Retinal pigment epithelial cell (primary cell): ENCODE measurements at places on chromosomes 4 and X.
A peak's percentile ranks its signal among the peaks of the same experiment; 100 is the strongest.

GRCh38 chr4:82755650-82756049 is 42.9 kb downstream of the SCD5 start:
- DNase-seq: no peak

- DNase-seq: no peak
These were observed 267.4 kb downstream of the ANK2 start for GRCh38 chr4:113316879-113317278.

- DNase-seq: no peak
These were observed 49.6 kb downstream of the LAMP2 start for GRCh38 chrX:120419463-120419862.

DNA sequence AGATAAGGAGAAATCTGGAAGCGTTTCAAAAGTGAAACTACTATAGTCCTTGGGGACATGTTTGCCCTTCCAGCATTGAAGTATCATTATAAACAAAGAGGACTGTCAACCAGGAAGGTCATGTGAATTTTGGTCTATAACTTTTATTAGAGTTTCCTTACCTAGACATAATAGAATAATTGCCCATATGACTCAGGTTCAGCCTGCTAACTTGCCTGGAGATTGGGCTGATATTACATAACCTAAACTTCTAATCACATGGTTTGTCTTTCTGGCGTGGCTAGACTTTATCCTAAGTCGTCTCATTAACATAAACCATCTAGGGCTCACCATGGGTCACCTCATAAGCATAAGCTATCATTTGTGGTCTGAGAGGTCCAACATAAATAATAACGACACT is 775.9 kb downstream of the CENPC start:
- peak; percentile 19 for DNase-seq

- DNase-seq: no peak
These were observed 792 bp downstream of the CLIC2 start for GRCh38 chrX:155333544-155334100.

- DNase-seq: no peak
These were observed 7.3 kb downstream of the GPRASP1 start for GRCh38 chrX:102658556-102658955.

DNA sequence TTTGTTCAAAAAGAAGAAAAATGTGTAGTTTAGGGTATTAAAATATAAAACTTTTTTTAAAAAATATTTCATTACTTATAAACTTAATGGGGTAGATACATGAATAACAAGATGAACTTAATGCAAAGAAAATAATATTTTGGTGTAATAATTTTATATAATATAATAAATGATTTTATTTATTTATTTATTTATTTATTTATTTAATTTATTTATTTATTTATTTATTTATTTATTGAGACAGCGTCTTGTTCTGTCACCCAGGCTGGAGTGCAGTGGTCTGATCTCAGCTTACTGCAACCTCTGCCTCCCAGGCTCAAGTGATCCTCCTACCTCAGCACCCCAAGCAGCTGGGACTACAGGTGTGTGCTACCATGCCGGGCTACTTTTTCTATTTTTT is 20.8 kb upstream of the TEX13C start:
- no peak for DNase-seq

DNA sequence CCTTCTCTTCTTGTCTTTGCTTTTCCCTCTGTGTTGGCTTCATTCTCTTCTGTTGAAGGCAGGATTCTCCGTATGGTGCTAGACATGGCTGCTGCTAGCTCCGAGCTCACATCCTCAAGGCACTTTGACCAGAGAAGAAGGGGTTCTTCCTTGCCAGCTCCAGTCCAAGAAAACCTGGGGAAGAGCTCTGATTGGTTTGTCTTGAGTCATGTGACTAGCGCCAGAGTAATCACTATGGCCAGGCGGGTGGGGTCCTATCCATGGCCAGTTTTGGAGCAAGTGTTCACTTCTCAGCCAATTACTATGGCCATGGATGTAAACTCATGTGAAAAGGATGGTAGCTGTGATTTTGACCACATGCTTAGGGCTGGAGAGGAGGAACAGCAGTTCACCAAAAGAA is 74.2 kb downstream of the CT47B1 start:
- DNase-seq: no peak

GRCh38 chr4:83753260-83753659 is 217.4 kb downstream of the GPAT3 start:
- DNase-seq: no peak

DNA sequence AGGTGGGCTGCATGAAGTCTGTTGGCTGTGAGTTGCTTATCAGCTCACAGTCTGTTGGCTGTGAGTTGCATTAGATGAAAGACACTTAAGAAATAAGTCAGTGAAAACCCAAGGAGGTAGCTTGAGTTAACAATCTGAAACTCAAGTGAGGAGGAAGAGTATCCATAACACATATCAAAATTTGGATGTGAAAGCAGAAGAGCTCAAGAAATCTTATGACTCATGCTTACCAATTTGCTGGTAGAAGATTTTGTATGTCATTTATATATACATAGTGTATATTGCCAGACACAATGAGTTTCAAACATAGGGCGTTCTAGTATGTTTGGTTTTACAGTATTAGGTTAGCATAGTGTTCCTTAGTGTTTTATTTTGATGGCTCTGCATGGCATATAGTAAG is 107.4 kb downstream of the DDIT4L start:
- no peak for DNase-seq

GRCh38 chrX:107562482-107562881 is 65.8 kb upstream of the PRPS1 start:
- peak; percentile 78 for DNase-seq

DNA sequence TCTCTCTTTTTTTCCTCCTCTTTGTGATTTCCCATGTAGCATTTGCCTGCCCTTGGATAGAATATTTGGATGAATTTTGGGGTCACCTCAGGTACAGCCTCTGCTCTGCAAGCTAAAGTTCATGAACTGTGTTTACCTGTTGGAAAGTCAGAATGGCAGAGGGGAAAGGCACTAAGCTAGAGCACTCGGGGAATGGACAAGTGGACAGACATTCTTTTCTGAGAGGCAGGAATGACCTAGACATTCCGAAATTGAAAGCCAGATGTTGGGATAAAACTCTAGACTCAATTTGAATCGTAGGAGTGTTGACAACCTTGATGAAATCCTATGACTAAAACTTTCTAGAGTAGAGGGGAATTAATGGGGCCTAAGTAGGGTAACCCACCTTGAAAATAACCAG is 56.1 kb downstream of the LUZP4 start:
- no peak for DNase-seq

- no peak for DNase-seq
These were observed 90.0 kb upstream of the GRPR start for GRCh38 chrX:16033331-16033730.

- no peak for DNase-seq
These were observed 63.2 kb upstream of the TNIP3 start for GRCh38 chr4:121227341-121227792.

DNA sequence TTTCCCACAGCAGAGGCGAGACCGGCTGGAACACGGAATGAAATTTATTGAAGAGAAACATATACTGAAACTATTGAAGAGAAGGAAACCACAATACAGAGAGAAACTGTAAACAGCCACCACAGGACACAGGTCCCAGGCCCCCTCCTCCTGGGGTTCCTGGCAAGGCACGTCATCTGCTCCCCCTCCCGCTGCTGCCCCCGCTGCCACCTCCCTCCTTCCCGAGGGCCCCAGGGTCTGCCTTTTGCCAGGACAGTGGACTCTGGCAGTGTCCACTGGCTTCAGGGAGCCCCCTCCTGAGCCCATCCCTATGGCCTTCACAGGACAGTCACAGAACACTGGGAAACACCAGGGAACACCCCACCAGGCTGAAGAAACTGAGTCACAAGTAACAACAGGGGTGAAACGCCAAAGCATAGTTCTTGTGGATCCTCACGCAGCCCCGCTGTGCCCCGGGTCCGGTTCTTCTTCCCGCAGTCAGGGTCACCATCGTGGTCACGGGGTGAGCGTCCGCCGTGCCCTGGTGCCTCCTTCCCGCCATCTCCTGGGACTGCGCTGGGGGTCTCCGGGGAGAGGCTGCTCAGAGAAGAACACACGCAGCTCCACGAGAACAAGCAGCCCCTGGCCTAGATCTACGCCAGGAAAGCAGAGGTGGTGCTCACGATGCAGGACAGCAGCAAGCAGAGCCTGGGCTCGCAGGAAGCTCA is 5.4 kb downstream of the PNMA6E start:
- DNase-seq: no peak

- no peak for DNase-seq
These were observed 110.0 kb upstream of the EDNRA start for GRCh38 chr4:147370881-147371280.

DNA sequence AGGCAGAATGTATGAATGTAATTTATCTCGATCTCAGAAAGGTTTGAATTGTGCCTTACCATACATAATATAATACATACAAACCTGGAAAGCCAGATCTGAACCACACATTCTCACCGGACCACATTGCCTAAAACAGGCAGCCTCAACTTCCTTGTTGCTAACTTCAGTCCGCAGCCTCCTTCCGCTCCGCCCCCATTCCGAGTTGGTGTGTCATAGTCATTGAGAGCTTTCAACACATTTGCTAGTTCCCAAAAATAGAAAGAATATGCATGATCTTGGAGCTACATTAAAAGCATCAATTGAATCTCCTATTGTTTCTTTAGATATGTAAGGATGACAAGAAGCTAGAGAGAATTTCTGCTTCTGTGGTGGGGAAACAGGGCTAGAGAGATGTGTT is 127.2 kb downstream of the ARHGEF9 start:
- DNase-seq: peak; percentile 7

GRCh38 chr4:76430519-76431388 is 4.3 kb upstream of the SHROOM3 start:
- DNase-seq: no peak

GRCh38 chr4:55348466-55348865 is 2.4 kb downstream of the SRD5A3 start:
- DNase-seq: no peak

GRCh38 chr4:163568843-163569242 is 74.4 kb downstream of the TMA16 start:
- no peak for DNase-seq

DNA sequence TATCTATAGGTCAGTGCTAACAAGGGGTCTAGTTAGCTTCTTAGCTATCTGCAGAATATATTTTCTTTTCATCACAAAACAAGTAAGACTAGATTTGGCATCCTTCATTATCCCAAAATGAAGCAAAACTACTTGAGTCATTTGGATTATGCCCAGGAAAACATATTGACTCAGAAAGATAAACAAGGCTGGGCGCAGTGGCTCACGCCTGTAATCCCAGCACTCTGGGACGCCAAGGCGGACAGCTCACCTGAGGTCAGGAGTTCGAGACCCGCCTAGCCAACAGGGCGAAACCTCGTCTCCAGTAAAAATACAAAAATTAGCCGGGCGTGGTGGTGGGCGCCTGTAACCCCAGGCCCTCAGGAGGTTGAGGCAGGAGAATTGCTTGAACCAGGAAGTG is 18.0 kb upstream of the MND1 start:
- no peak for DNase-seq

- DNase-seq: no peak
These were observed 972.5 kb downstream of the CCSER1 start for GRCh38 chr4:91099666-91100065.

DNA sequence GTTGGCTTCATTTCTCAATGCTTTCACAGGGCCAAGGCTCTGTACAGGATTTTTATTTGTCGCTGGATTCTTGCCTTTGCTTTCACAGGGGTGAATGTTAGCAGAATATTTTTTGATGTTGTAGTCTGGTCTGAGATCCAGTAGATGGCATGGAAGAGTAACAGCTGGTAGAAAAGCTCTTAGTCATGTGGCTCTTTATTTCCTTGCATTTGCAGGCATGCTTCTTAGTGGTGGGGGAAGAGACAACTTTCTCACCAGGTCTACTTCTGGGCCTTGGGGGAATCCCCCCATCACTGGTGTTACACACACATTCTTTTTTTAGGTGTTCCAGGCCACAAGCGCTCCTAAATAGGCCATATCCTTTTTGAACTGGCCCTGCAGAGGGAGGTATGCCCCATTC is 58.2 kb upstream of the DKK2 start:
- DNase-seq: no peak

DNA sequence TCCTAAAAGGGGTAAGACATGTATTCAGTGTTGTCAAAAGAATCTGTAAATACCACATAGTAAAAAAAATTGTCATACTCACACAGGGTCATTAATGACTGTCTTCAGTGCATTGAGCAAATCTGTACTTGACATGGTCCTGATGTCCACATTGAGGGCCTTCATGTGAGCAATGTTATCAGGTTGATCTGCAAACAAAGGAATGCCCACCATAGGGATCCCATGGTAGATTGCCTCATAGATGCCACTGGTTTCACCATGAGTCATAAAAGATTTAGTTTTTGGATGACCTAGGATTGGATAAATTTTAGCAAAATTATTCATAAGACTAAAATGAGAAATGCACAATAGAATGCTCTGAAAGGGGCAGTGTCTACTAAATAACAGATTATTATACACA is 38.1 kb upstream of the UGT2B15 start:
- no peak for DNase-seq

- DNase-seq: no peak
These were observed 46.6 kb upstream of the DHX15 start for GRCh38 chr4:24630937-24631336.

DNA sequence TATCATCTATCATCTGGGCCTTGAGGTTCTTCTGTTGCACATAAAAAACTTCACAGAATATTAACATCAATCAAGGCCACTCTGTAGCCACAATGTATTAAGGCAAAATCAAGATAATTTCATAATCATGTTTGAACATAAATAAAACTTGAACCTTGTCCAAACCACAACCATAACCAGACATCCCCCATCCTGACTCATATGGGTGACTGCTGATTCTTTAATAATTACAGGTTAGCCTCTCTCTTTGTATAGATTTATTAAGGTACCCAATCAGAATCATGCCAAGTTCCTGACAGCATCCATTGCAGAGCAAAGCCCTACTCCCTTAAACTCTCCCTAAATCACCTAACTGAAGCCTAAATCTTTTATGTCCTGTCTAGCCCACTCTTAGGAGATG is 16.7 kb upstream of the AREG start:
- DNase-seq: no peak

GRCh38 chr4:96776920-96777527 is 937.1 kb downstream of the PDHA2 start:
- DNase-seq: no peak

- DNase-seq: no peak
These were observed 5.6 kb upstream of the AMOT start for GRCh38 chrX:112846187-112846586.

DNA sequence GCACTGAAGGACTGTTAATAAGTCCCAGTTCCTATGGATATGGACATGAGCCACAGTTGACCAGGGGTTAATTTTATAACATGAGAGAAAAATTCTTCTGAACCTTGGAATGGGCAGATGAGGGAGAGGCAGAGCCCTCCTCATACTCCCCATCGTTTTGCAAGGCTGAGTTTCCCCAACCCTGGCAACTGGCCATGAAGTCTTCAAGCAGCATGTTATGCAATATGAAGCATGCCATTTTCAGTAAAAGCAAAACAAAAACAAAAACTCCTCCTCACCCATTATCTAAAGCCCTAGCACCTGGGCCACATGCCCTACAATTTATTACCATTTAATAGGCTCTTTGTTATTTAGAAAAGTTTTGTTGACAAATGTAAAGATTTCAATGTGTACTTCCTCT is 64.5 kb downstream of the GPC4 start:
- DNase-seq: no peak

- no peak for DNase-seq
These were observed 585.8 kb upstream of the FAT1 start for GRCh38 chr4:187309456-187309855.

GRCh38 chrX:96721354-96721753 is 36.7 kb downstream of the DIAPH2 start:
- no peak for DNase-seq

GRCh38 chr4:77623091-77623490 is 17.5 kb downstream of the CXCL13 start:
- DNase-seq: no peak
